Stimulated activated CD8-positive, alpha-beta memory T cell treated with anti-CD3 and anti-CD28 coated beads, Interleukin-7, amount 100 ng/mL, for 48 hours (primary cell): ENCODE measurements at places on chromosomes 1 and 21.

- no peak for DNase-seq
These were observed 229.3 kb downstream of the CAMTA1 start for GRCh38 chr1:7014640-7014930.

- no peak for DNase-seq
These were observed 8.9 kb downstream of the FAM229A start for GRCh38 chr1:32353431-32353830.

DNA sequence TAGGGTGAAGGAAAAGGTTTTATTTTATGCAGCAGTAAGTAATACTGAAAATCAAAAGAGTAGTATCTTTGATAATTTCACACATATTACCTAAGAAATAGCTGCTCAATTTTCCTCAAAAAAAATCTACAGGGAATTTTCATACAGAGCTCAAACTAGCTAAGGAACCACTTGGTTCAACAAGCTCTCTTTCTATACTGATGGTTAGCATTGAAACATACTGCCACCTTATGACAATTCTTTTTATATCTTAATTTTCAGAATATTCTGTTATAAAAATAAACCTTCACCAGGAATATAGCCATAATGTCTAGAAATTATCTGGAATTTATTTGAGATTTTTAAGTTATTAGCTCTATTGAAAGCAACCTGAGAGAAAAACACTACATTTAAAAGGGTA lies 142.1 kb downstream of the DPYD start:
- DNase-seq, result no peak

- DNase-seq, result no peak
These were observed 27.9 kb downstream of the OVAAL start for GRCh38 chr1:180586671-180587155.

- no peak for DNase-seq
These were observed 31.1 kb downstream of the ROR1 start for GRCh38 chr1:63804829-63805484.

DNA sequence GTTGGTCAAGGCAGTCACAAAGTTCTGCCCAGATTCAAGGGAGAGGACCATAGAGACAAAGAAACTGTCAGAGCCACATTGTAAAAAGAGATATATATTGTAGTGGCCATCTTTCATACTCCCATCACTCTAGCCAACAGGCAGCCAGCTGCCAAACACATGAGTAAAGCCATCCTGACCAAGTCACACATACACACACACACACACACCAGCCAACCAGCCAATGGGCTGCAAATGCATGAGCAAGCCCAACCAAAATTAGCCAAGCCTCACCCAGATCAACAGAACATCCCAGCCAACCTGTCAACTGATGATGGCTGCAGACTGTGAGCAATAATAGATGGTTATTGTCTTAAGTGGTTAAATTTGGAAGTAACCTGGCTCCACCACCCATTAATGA lies 120.7 kb downstream of the SEC16B start:
- no peak for DNase-seq

DNA sequence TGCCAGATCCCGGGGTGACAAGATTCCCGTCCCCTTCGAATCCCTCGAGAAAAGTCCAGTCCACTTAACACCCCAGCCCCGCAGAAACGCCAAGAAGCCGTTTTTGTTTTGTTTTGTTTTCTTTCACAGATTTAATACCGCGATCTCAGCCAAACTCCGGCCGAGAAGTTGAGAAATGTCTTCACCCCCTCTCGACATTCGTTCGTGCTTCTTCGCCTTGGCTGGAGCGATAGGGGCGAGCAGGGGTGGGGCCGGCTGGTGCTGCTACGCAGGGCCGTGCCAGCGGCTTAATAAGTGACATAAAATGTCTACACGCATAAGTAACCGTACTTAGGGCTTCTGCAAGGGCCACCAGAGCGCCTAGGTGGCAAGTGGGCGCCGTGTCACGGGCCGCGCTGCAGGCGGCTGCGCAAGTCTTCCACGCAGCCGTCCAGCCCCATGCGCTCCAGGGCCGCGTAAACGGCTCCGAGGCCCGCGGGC lies 4.9 kb downstream of the TNFRSF25 start:
- DNase-seq, result no peak

- DNase-seq, result no peak
These were observed 378.1 kb downstream of the LMO4 start for GRCh38 chr1:87706779-87707228.

GRCh38 chr1:151713874-151714273 lies 2.7 kb downstream of the CELF3 start:
- DNase-seq, result no peak

GRCh38 chr1:14017531-14017961 lies 317.6 kb downstream of the PRDM2 start:
- no peak for DNase-seq

- DNase-seq, result no peak
These were observed 15.7 kb upstream of the HDAC1 start for GRCh38 chr1:32276032-32276782.

DNA sequence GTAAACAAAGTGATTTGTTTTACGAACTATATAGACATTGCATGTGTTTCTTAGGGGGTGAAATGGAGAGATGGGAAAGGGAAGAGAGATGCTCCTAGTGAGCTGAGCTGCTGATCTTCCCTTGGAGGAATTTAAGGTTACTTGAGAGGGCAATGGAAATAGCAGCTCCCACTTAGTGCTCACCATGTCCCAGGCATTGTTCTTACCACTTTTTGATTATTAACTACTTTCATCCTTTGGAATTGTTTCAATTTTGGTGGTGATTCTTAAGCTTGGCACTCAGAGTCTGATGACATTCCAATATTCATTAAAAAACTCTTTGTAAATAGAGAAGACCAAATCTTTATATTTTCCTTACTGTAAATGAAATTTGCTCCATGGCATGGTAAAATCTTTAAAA lies 124.9 kb downstream of the ITSN1 start:
- DNase-seq, result no peak

DNA sequence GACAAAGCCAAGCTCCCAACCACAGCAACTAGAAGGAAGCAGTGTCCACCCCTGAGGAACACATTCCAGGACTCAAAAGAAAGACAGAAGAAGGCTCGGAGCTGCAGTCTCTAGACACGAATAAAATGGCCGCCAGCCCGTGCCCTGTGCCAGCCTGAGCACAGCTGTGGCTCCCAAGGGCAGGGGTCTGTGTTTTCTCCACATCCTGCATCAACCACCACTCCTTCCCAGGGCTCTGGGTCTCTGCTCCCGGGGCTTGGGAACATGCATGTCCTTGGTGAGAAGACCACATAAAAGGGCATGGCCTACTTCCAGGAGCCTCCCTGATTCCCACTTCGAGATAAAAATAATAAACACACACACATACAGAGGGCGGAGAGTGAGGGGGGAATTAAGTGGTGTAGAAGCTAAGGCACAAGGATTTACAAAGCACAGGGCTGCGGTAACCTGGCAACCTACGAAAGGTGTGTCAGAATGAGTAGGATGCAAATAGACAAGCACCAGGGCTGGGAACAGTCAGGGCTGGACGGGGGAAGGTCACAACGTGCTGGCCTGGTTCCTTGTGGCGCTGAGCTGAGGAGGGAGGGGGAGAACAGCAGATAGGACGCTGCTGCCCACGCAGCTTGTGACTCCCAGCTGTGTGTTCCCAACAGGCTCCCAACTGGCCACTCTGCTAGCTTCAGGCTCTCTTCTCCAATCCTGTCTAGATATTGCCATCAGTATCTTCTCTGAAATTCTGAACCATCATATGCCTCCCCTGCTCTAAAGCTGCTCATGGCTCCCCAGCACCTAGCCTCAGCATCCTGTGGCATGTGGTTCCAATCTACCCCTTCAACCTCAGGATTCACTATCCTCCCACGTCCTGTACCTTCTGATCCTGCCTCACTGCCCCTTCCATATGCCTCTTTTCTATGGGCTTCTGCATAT lies 72.5 kb downstream of the CD34 start:
- DNase-seq, result no peak

- DNase-seq, result no peak
These were observed 17.4 kb upstream of the HIVEP3 start for GRCh38 chr1:41936107-41936506.

GRCh38 chr1:15870421-15870820 lies 22.9 kb downstream of the SPEN start:
- no peak for DNase-seq

- no peak for DNase-seq
These were observed 772 bp downstream of the ADAM15 start for GRCh38 chr1:155051777-155052398.

GRCh38 chr1:225748529-225748928 lies 29.1 kb upstream of the SRP9 start:
- DNase-seq, result no peak

GRCh38 chr1:212461916-212462660 lies 29.4 kb downstream of the NENF start:
- DNase-seq, result no peak

DNA sequence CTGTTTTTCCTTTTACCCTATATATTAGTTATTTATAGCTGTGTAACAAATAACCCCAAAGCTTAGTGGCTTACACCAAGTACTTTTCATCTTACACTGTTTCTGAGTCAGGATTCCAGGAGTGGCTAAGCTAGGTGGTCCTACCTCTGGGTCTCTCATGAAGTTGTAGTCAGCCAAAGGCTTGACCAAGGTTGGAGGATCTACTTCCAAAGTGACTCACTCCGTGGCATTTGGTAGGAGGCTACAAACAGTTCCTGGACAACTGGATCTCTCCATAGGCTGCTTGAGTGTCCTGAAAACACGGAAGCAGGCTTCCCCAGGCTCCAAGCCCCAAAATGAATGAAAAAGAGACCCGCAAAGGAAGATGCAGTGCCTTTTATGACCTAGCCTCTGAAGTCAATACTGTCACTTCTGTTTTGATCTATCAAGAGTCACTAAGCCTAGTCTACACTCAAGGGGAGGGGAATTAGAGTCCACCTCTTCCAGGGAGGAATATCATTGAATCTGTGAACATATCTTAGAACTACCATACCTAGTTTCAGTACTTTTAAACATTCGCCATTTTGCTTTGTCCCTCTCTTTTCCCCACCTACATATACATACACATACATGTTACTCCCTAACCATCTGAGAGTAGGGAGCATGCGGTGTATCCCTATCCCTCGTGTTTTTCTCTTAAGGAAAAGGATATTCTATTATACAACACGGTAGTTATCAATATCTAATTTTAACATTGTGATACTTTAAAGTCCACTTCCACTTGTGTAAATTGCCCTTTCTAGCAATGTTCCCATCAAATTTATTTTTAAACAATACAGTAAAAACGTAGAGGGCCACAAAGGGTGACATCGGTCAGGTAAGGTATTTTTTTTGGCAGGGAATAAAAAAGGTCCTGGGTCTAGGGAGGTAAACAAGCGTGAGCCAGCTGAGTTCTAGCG lies 67.2 kb downstream of the SLC35A3 start:
- no peak for DNase-seq

DNA sequence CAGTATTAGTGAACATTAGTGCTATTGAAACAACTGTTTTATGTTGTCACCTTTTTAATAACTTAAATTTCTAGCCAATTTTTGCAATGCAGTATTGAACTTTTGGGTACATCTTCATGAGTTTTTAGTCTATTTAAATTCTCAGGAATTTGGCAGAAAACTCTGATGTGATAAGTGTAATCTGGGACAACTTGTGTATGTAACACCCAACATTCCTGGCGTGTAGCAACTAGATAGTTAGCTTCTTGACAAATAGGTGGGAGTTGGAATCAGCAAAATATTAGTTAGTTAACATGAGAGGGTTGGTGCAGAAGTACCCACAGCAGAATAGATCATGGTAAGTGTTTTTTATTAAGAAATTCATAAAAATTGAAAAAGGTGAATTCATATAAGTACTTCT lies 111.6 kb downstream of the ITSN1 start:
- DNase-seq, result no peak

DNA sequence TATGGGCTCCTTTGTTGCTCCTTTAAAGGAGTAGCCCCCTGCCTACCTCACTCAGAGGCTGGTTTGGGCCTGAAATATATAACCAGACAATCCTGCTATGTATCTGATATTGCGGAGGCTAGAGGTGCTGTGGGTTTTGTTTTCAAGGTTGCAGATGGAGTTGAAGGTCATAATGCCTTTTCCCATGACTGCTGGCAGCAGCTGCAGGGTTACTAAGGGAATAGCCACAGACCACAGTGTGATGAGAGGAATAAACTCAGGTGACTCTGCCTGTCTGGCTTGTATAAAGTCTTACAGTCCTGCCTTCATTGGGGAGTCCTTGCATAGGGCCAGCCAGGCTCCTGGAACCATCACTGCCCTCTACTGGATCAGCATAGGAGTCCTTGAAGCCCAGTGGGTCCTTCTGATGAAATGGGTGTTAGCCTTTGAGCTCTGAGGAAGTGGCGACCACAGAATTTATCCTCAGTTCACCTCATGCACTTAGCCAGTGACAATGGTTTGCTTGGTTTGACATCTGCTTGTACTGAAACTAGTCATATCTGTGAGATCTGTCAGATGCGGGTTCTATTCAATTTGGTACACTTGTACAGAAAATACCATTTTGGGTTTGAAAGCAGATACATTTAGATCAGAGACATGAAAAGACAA lies 174.4 kb upstream of the HMCN1 start:
- no peak for DNase-seq

- no peak for DNase-seq
These were observed 542 bp downstream of the GAS5 start for GRCh38 chr1:173867141-173867752.

GRCh38 chr1:201480231-201481003 lies 11.4 kb upstream of the PHLDA3 start:
- DNase-seq, result peak; percentile 52

- no peak for DNase-seq
These were observed 34.7 kb upstream of the C1orf115 start for GRCh38 chr1:220655509-220655908.

DNA sequence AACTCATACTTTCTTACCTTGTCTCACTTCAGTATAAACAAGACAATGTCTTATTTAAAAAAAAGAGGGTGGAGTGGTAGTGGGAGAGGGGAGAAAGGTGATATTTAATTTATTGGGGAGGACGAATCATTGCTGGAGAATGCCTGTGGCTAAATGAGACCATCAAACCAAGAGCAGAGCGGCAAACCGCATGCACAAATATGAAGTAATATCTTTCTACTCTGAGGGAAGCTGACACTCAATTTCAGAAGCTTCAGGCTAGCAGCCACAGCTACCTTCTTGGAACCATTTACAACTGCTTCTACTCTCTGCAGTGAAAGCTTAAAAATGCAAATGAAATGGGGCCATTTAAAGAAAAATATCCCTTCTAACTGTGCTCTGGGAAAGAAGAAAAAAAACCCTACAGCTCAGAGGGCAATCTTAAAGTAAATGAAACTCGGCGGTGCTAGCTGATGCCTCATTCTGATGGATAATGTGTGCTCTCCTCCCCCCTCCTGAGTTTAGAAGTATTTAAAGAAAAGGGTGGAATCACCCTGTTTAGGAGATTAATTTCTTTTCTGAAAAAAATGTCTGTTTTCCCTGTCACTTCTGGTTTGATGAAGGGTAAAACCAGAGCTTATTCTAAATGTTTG lies 178.2 kb upstream of the CAMK1G start:
- no peak for DNase-seq

DNA sequence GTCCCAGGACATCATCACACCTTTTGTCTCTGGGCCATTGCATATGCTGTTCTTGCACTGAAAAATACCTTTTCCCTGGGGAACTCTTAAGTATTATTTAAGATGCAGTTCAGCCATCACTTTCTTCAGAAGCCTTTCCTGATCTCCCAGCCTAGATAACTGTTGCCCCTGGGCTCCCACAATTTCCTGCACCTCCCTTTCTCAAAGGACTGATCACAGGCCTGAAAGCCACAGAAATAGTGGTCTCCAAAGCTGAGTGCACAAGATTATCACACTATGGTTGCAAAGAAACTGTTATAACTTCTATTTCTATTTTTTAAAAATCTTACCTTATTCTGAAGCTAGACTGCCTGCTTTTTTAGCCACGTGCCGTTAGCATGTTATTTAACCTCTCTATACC lies 2.8 kb upstream of the ZSCAN20 start:
- no peak for DNase-seq
